MM.1S (cell line): ENCODE measurements at places on chromosomes 3 and 15.

DNA sequence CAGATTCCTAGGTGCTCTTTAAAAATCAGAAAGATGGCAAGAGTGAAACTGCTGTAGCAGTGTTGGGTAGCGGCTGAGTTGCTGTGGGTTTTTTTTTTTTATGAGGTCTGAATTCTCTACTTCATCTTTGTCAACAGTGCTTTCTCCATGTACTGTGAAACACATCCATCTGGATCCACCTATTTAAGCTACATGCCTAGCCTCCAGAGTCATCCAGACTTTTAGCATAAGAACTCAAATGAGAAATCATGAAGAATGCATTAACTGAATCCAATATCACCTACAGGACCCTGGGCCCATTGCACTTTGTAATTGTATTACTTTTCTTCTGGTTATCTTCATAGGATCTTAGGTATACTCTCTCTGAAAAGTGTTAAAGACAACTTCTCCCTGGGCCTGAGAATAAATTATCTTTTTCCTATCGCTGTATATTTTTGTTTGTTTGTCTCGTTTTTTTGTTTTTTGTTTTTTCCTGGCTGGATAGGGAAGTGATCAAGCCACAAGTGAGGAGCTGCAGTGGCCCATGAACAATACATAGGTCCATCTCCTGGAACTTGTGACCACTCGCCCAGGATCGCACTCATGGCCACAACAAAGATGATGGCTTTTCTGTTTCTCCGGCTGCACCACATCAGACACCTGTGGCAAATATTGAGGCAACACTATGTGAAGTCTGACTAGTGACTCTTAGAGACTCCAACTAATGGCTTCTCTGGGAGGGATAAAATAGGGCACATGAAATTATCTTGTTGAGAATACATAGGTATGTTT is 609.9 kb upstream of the AGTR1 start:
- no peak for DNase-seq
- no peak overlapping the region for H3K27ac ChIP-seq
- H3K4me3 ChIP-seq: no peak overlapping the region
- H3K4me1 ChIP-seq: peaks cover 21% of the 10 kb centered on the region

DNA sequence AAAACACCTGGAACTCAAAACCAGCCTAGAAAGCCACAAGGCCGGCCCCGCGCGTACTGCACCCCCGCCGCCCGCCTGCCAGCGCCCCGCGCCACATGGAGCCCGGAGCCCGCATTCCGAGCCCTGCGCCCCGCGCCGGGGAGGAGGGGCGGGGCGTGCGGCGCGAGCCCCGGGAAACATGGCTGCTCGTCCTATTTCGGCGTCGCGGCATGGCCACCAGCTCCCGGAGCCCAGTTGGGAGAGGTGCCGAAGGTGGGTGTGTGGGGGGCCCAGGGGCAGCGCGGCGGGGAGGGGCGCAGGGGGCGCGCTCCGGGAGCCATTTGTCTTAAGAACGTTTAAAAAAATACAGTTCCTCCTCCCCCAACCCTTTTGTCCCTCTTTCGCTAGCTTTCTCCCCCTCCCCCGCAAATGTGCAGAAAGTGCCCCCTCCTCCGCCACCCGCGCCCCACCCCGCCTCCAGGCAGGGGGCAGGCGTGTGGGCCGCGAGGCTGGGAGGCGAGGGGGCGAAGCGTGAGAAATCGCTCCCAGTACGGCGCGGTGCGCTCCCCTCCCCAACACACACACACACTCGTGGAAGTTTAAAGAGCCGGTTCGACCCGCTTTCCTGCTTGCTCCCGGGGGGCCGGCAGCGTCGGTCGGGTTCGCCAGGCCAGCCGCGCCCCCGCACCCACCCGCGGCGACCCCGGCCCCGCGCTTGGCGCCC is 2.5 kb downstream of the ANP32A start:
- peaks cover 25% of the 10 kb centered on the region for H3K4me1 ChIP-seq
- H3K27ac ChIP-seq: peak overlapping the region; percentile 86
- peak; percentile 57 for DNase-seq
- H3K36me3 ChIP-seq: peaks cover 6% of the 10 kb centered on the region; the same call in 1 of the 2 replicates

DNA sequence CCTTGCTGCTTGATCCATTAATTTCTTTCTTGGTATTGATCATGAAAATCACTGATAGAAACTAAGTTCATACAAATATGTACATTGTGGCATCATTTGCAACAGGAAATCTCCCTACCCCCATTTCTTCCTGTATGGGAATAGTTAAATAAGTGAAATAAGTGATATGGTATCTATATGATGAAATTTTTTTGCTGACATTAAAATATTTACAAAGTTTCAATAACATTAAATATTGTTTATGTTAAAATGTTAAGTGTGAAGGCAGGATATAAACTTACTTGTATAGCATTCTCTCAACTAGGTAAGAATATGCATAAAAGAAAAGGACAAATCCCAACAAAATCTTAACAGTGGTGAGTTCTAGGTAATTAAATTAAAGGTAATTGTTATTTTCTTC is 60.1 kb upstream of the ETV5 start:
- peaks cover 9% of the 10 kb centered on the region for H3K4me1 ChIP-seq
- no peaks in the 10 kb centered on the region for H3K36me3 ChIP-seq
- no peak for DNase-seq

- no peaks in the 10 kb centered on the region for H3K27me3 ChIP-seq
- H3K4me1 ChIP-seq: no peaks in the 10 kb centered on the region
- no peak for DNase-seq
- H3K36me3 ChIP-seq: no peaks in the 10 kb centered on the region
Observed at GRCh38 chr3:179250803-179251476, at the start of gene KCNMB3. TSS of gene KCNMB3 (minus strand) at chr3:179251114. CDS start at chr3:179250990, 124 bp downstream.

GRCh38 chr15:32786906-32787305 is 69.1 kb downstream of the GREM1 start:
- H3K36me3 ChIP-seq: no peaks in the 10 kb centered on the region
- no peak for DNase-seq
- H3K4me3 ChIP-seq: no peak overlapping the region
- no peaks in the 10 kb centered on the region for H3K27me3 ChIP-seq

- H3K27ac ChIP-seq: peak overlapping the region; percentile 97
- peak overlapping the region; percentile 17 for H3K4me3 ChIP-seq
- peaks cover 52% of the 10 kb centered on the region for H3K4me1 ChIP-seq
- no peaks in the 10 kb centered on the region for H3K36me3 ChIP-seq
- DNase-seq: peak; percentile 93
- H3K27me3 ChIP-seq: no peaks in the 10 kb centered on the region
Observed at GRCh38 chr15:38085114-38085513, 150.7 kb downstream of the TMCO5A start.

GRCh38 chr3:109098079-109098644 is 19.8 kb downstream of the MORC1 start:
- no peaks in the 10 kb centered on the region for H3K27me3 ChIP-seq
- no peak overlapping the region for H3K27ac ChIP-seq
- no peak overlapping the region for H3K4me3 ChIP-seq
- H3K36me3 ChIP-seq: no peaks in the 10 kb centered on the region
- H3K4me1 ChIP-seq: peaks cover 8% of the 10 kb centered on the region

- H3K4me1 ChIP-seq: no peaks in the 10 kb centered on the region
- H3K36me3 ChIP-seq: no peaks in the 10 kb centered on the region
- no peak overlapping the region for H3K4me3 ChIP-seq
- no peak overlapping the region for H3K27ac ChIP-seq
- no peaks in the 10 kb centered on the region for H3K27me3 ChIP-seq
Observed at GRCh38 chr3:165883863-165884478, 46.7 kb upstream of the BCHE start.

DNA sequence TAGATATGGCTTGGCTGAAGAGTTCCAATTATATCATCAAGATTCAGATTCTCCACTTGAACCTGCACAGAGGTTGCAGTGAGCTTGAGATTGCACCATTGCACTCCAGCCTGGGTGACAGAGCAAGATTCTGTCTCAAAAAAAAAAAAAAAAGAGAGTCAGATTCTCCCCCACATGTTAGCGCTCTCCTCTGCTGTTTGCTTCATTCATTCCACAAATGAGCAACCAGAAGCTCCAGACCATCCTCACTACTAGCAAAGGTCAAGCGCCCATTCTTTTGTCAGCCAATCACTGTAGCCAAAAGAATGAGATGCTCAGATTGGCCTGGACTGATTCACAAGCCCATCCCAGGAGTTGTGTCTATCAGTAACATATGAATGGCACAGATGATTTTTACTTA is 28.4 kb upstream of the TCF12 start:
- no peak overlapping the region for H3K4me3 ChIP-seq
- H3K27me3 ChIP-seq: no peaks in the 10 kb centered on the region
- no peak overlapping the region for H3K27ac ChIP-seq
- H3K4me1 ChIP-seq: peaks cover 7% of the 10 kb centered on the region; the same call in 1 of the 2 replicates
- H3K36me3 ChIP-seq: no peaks in the 10 kb centered on the region
- DNase-seq: no peak

DNA sequence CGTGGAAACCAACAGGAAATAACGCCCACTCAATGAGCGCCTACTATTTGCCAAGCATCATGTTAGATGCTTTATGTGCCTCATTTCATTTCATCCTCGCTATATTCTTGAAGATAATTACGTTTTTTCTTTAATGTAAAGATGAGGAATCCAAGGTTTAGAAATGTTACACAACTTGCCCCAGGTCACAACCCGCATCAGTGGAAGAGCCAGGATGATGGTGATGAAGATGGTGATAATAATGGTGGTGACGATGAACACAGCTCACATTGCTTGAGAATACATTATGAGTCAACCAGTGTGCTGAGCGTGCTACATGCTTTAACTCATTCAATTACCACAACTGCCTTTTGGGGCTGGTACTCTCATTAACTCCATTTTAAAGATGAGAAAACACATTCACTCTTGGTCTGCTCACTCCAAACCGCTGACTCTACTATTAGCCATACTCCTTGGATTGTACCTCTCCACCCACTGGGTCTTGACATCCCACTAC is 21.5 kb upstream of the MYO1E start:
- peaks cover 1% of the 10 kb centered on the region; the same call in 1 of the 2 replicates for H3K4me1 ChIP-seq
- no peaks in the 10 kb centered on the region for H3K27me3 ChIP-seq
- DNase-seq: no peak
- no peak overlapping the region for H3K27ac ChIP-seq

DNA sequence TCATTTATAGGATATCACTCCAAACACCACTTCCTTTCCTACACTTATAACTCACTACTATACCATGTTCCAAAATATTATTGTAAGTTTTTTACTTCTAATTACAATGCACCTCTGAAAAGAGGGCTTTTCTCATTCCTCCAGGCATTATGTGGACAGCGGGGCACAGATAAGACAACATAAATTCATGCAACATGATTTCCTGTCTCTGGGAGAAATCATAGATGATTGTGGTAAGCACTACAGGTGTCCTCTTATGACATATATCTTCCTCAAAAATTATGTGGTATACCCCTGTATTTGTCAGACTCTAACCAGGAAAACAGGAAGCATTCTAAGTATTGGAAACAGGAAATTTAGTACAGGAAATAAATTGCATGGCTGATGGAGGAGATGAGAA is 45.7 kb upstream of the INO80 start:
- no peak overlapping the region for H3K4me3 ChIP-seq
- H3K27ac ChIP-seq: no peak overlapping the region
- no peaks in the 10 kb centered on the region for H3K27me3 ChIP-seq
- H3K4me1 ChIP-seq: no peaks in the 10 kb centered on the region
- no peak for DNase-seq

GRCh38 chr3:72543246-72543645 is 305.0 kb downstream of the SHQ1 start:
- H3K36me3 ChIP-seq: no peaks in the 10 kb centered on the region
- H3K27me3 ChIP-seq: no peaks in the 10 kb centered on the region
- DNase-seq: no peak
- no peak overlapping the region for H3K4me3 ChIP-seq

DNA sequence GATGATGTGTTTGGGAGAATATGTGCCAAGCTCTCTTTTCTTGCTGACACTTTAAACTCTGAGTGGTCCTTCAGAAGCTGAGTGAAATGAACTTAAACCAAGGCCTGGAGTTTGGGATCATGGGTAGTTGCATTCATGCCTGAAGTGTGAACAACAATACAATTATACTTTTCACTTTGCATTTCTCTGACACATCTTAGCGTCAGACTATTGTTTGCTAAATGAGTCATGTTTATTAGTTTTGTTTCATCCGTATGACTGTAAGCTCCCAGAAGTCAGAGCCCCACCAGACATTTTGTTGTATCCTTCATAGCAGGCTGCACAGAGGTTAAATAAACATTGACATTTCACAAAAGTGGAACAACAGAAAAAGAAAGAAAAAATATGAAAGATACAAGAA is 542.6 kb downstream of the TUSC7 start:
- H3K36me3 ChIP-seq: no peaks in the 10 kb centered on the region
- H3K27ac ChIP-seq: no peak overlapping the region
- H3K27me3 ChIP-seq: no peaks in the 10 kb centered on the region
- DNase-seq: no peak
- H3K4me1 ChIP-seq: no peaks in the 10 kb centered on the region
- H3K4me3 ChIP-seq: no peak overlapping the region
